Natural killer cell treated with Interleukin-12 subunit alpha and Interleukin-12 subunit beta and Interleukin-15 and Interleukin-18, amount 100 ng/mL, for 72 hours (primary cell): ENCODE measurements at places on chromosomes 2 and 18. TPM values are rescaled to one million over a fixed set of nuclear protein-coding genes. Genes with fewer than 3 reads are reported as not detected.

Gene ALLC
- not detected for total RNA-seq

GRCh38 chr2:43027097-43027873 is 199.1 kb downstream of the ZFP36L2 start:
- DNase-seq = peak; percentile 23

- no peak for DNase-seq
These were observed 786 bp downstream of the POLE4 start for GRCh38 chr2:74959106-74959751.

Gene GRHL1
- 1.4 TPM for total RNA-seq

Gene DNAH6
- total RNA-seq = 1.0 TPM

Gene SERPINB3
- not detected for total RNA-seq

DNA sequence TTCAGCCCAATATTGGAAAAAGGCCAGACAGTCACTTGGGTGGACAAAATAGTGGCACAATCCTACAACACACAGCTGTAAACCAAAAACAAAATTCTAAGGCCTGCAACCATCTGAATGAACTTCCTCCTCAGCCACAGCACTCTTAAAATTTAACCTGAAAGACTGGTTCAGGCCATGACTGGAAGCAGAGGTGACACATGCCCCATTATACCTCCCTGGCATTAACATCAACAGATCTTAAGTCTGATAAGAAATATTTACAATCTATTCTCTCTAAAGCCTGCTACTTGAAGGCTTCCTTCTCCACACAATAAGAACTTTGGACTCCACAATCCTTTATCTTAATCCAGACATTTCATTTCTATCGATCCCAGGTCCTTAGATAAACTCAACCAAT is 192.4 kb upstream of the LRP1B start:
- no peak for DNase-seq

DNA sequence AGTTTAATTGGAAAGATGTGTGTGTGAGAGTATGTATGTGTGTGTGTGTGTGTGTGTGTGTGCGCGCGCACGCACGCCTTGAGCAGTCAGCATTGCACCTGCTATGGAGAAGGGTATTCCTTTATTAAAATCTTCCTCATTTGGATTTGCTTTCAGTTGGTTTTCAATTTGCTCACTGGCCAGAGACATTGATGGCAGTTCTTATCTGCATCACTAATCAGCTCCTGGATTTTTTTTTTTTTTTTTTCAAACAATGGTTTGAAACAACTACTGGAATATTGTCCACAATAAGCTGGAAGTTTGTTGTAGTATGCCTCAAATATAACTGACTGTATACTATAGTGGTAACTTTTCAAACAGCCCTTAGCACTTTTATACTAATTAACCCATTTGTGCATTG is 48.0 kb downstream of the FEZ2 start:
- no peak for DNase-seq

Gene SEPTIN10
- total RNA-seq = 0.64 TPM

DNA sequence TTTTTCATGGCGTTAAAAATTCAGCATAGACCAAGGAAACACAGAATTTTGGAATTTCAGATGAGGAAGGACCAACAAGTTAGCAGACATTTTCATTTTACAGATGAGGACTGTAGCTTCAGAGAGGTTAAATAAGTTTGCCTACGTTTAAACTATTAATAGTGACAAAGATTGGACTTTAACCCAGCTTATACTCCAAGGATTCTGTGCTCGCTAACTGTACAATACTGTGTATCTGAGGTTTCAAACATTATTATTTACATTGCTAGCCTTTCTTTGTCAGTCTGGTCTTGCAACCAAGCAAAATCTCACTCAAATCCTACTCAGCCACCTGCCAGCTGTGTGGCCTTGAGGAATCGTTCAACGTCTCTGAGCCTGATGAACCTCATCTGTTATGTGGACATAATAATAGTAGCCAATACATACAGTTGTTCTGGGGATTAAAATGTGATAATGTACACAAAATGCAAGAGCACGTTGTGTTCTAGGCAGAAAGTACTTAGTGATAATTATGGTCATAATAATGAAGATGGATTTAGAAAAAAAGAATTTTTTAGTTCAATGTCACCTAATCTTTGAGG is 462.4 kb upstream of the TRIB2 start:
- DNase-seq = no peak

DNA sequence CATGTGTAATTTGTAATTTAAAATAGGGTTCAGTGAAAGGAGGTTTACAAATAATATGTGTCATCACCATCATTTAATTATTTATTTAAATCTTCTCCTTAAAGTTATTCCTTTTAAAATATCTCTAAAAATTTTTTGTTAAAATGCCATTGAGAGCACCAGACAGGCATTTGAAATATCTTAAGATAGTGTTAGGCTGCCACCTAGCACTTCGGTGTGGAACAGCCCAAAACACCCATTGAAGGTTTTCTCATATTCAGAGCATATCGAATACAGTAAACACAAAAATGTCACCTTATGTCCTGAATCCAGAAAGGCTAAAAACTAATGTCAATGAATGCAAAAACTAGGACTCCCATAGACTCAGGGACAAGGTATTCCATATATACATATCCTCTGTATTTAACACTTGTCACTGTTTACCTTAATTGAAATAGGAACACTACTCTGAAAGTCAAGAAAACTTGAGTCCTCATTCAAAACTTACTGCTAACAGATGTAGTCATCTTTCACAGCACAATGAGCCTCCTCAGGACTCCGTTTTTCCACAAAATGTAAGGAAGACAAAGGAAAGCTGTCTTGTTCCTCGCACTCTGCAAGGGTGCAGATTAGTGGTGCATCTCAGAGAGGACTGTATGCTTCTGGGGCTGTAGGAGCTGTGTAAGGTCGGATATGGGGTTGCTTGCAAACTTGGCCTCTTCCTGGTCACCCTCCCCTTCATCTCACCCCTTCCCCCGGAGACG is 329.5 kb downstream of the PAX3 start:
- DNase-seq = no peak

Gene DNAJB2
- 43.4 TPM for total RNA-seq

- DNase-seq = no peak
These were observed 157.9 kb downstream of the LNPK start for GRCh38 chr2:175844169-175844568.

GRCh38 chr2:188426121-188426520 is 134.4 kb downstream of the GULP1 start:
- DNase-seq = no peak
